Stimulated activated CD8-positive, alpha-beta memory T cell treated with anti-CD3 and anti-CD28 coated beads, Interleukin-2, amount 100 ng/mL, for 1 hour (primary cell): ENCODE measurements at places on chromosomes 5 and 9.

GRCh38 chr5:172666251-172666650 lies 25.2 kb downstream of the NEURL1B start:
- DNase-seq, result no peak

GRCh38 chr9:79378107-79378506 lies 193.7 kb upstream of the TLE4 start:
- no peak for DNase-seq

DNA sequence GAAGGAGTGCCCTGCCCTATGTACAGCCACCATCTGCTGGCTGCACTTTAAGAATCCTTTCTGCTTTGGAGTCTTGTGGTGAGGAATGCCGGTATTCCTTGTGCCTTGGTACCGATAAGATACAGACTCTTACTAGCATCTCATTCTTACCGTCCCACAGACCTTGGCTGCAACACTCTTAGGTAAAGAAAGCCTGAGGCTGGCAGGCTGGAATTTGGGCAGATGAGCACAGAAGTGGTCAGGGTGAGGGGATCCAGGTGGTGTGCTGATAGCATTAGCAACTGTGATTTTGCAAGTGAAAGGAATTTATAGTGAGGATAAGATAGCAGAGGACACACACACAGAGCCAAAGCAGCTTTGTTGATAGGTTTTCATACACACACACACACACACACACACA lies 198.1 kb downstream of the ENC1 start:
- no peak for DNase-seq

DNA sequence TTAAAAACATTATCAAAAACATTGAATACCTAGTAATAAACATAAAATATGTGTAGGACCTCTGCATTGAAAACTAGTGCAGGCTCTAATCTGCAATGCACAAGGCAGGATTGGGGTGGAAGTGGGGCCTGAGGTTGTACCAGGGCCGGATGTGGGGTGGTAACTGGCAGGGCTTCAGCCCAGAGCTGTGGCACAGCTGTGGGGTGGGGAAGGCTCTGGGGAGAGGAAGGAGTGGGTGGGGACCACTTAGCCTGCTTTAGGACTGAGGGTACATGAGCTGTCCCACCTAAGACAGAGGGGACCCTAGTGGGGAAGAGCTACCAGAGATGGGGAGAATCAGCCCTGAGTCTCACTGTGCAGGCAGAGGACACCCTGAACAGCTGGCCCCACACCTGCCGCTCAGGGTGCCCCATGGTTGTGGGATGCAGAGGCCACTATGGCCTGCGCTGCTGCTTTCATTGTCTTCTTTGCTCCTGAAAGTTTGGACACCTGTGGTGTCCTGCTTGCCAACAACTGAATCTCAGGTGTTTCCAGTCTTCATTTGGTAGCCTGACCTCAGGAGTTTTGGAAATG lies 311.4 kb downstream of the TLE4 start:
- DNase-seq, result peak; percentile 33

DNA sequence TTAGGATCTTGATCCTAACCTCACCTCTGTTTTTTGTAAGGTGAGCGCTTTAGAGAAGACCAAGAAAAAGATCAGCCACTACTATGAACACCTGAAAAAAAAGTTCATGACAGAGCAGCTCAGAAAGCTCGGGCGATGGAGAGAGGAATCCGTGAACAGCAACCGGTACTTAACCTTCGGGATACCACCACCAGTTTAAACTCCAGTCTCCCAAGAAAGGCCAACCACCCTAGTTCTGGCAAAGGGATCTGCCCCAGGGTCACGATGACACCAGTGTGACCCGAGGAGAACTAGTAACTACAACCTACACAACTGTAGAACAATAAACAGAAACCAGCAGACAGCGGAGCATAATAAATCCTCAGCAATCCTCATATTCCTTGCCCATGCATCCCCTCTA lies 8.5 kb downstream of the C5orf52 start:
- no peak for DNase-seq

GRCh38 chr5:139980765-139981164 lies 62.3 kb downstream of the NRG2 start:
- DNase-seq, result no peak

- DNase-seq, result no peak
Observed at GRCh38 chr5:37005946-37006540, 129.5 kb downstream of the NIPBL start.

- no peak for DNase-seq
Observed at GRCh38 chr9:123584202-123585176, 228.5 kb downstream of the CRB2 start.

- DNase-seq, result no peak
Observed at GRCh38 chr5:77304388-77304787, 93.9 kb downstream of the PDE8B start.

DNA sequence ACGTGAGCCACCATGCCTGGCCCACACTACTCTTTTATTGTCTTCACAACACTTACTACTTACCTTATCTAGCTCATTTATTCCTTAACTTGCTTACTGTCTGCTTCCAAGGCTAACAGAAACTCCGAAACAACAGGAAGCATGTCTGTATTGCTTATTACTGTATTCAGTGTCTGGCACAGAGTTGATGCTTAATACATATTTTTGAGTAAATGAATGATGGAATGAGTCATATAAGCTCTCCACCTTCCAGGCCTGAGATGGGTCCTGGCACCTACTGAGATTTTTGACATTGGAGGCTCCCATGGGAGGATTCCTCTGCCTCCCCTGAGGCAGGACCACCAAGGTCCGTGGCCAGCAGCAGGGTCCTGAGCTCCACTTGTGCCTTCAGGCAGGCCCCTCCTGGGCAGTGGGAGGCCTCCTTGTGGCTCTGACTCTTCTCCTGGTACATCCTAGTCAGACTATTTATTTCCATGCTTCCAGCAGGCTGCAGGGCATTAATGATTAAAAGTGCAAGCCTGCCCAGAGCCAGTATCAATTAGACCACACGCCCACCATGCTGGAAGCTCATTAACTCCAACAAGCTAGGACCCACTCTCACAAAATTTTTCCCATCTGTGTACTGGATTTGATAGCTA lies 76.5 kb upstream of the CTNNA1 start:
- DNase-seq, result no peak

- DNase-seq, result no peak
Observed at GRCh38 chr9:121207371-121207940, 5.8 kb upstream of the RAB14 start.

GRCh38 chr5:91228188-91228587 lies 154.9 kb downstream of the ARRDC3 start:
- DNase-seq, result no peak

GRCh38 chr5:56588636-56589480 lies 226.5 kb upstream of the MAP3K1 start:
- peak; percentile 22 for DNase-seq

- DNase-seq, result no peak
Observed at GRCh38 chr9:75612205-75612604, 278.3 kb upstream of the PCSK5 start.

GRCh38 chr5:139930406-139930805 lies 112.7 kb downstream of the NRG2 start:
- DNase-seq, result no peak

DNA sequence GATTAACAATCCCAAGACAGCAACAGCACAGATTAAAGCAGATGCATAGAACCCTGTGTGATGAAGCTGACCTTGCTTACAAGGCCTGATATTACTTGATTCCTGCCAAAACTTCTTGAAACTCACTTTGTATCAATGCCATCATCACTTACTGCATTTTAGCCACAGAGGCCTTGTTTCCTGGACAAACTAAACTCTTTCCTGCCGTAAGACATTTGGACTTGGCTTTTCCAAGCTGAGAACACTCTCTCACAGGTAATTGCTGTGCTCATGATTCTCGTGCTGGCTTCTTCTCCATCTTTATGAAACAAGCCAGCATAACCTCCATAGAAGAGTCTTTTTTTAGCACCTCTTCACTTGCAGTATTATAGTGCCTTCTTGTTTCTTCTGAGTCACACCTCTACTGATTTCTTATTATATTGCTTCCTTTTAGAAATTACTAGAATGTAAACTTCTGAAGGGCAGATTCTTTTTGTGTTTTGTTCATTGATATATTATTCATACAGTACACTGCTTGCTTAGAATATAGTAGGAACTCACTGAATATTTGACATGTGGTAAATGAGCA lies 456.5 kb upstream of the ZNF608 start:
- DNase-seq, result no peak

- no peak for DNase-seq
Observed at GRCh38 chr5:142295084-142295758, 29.6 kb downstream of the SPRY4 start.

DNA sequence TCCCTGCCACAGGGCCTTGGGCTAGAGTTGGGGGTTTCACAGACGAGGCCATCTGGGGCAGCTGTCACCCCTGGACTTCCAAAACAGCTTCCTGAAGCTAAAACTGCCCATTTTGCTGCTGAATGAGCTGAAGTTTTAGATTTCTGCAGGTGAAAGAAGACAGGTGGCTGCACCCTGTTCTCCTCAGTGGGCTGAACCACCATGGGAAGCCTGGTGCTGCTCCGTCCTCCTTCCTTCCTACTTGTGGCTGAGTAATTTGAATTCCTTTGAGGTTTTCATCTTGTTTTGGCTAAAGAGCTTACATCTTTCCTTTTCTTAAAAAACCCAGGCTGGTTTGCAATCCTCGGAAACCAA lies 5.3 kb downstream of the NKD2 start:
- DNase-seq, result no peak

DNA sequence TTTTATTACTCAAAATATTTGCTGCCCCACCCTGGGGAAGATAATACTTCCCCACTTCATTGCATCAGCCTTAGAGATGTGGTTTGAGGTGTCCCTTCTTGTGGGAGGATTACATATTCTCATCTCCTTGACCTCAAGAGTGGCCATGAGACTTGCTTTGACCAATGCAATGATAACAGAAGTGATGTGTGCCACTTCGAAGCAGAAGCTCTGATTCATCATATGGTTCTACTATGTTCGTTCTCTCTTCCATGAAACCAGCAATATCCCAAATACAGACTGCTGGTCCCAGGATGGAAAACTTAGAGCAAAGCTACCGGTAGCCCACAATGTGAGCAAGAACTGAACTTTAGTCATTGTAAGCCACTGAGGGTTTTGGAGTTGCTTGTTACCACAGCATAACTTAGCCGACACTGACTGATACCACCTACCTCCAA lies 92.0 kb downstream of the THBS4 start:
- no peak for DNase-seq

DNA sequence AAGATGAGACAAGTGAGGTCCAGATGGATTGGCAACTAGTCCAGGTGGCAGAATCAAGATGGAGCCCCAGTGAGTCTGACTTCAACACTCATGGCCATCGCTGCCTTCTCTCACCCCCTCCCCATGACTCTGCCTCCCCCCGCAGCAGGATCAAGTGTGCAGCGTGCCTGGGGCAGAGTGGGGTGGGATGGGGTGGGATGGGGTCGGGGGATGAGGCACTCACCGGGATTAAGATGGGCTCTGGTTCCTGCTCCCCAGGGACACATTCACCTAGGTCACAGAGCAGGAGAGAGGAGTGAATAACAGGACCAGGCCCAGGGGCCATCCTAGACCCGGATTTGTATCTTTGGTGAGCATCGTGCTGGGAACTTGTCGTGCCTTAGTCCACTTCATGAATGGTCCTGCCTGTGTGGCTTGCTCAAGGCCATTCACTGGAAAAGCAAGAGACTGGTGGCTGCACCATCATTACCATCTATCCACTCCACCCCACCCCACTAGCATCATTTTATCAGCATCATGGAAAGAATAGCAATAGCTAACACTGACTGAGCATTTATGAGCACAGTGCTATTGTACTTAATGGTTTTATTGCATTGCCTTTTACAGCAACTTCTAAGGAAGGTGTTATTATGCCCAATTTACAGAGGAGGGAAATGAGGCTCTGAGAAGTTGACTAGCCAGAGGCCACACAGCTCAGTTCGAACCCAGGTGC lies 8.5 kb downstream of the AMBP start:
- DNase-seq, result no peak

DNA sequence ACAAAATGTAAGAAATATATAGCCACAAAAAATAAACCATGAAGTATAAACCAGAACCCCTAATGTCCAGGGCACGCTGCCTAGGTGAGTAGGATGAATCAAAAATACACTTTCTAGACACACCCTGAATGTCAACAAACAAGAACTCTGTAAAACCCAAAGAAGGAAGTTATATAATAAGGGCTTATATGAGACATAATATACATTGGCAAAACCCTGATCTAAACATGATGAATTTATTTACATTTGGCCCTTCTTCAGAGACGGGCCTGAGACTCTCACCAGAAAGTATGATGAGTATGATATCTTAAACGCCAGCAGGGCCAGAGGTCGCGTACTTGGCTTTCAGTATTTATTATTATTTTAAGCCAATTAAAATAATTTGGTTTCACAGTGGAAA lies 125.1 kb upstream of the FST start:
- no peak for DNase-seq

DNA sequence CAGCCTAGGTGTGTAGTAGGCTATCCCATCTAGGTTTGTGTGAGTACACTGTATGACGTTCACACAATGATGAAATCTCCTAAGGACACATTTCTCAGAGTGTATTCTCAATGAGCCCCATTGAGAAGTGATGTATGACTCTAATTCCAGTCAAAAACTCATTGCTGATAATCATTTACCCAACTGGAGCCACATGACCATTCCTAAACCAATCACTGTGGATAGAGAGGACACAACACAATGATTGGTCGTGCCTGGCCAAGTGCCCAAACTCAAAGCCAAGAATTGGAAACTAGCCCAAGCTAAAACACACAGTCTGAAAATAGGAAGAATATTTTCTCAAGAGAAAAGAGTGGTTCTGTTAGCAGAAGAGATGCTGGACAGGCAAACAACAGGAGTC lies 191.2 kb downstream of the ZNF462 start:
- no peak for DNase-seq

- DNase-seq, result no peak
Observed at GRCh38 chr9:118985851-118986250, 383.4 kb downstream of the BRINP1 start.

DNA sequence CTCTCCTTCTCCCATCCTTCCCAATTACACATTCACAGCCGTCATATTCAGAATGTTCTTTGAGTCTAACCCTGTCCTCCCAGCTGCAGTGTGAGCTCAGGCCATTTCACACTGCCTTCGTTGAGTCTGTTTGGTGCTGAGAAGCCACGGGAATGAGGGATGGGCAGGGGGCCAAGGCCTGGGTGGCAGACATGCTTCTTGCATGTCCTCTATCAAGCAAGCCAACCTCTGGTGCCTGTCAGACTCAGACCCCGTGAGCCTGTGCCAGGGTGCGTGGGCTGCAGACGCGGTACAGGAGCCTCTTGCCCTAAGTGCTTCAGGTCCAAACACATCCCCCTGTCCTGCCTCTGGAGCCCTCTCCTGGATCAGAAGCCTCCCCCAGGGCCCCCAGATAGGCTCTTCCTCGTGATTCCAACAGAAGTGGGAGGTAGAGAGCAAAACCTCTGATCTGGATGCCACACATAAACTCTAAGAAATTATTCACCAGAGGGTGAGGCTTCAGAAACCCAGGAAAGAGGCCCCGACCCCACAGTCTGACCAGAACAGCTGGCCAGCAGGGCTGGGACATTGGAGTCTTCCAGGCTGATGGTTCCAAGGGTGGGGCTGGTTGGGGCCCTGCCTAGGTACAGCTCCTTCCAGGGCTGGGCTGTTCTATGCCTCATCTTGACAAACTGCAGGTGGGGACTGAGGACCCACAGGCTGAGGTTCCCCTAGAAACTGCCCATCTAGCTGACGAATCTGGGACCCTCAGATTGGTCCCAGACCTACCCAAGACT lies 46.7 kb upstream of the CDKN2AIPNL start:
- no peak for DNase-seq

- DNase-seq, result no peak
Observed at GRCh38 chr5:59543821-59544442, 349.6 kb downstream of the PDE4D start.

GRCh38 chr5:109563739-109564138 lies 126.0 kb upstream of the MAN2A1 start:
- no peak for DNase-seq
